NCI-H1417 (cell line): ENCODE measurements at places on chromosomes 2 and 18.

GRCh38 chr2:54839461-54840255, 116.2 kb downstream of the EML6 start:
- DNase-seq, result no peak

- DNase-seq, result no peak
Measured at GRCh38 chr2:199962203-199962602, 6.8 kb downstream of the MAIP1 start.

GRCh38 chr2:191436368-191437055, 191.3 kb downstream of the MYO1B start:
- DNase-seq, result no peak

GRCh38 chr18:57430079-57431001, 4.8 kb upstream of the ONECUT2 start:
- no peak for DNase-seq

DNA sequence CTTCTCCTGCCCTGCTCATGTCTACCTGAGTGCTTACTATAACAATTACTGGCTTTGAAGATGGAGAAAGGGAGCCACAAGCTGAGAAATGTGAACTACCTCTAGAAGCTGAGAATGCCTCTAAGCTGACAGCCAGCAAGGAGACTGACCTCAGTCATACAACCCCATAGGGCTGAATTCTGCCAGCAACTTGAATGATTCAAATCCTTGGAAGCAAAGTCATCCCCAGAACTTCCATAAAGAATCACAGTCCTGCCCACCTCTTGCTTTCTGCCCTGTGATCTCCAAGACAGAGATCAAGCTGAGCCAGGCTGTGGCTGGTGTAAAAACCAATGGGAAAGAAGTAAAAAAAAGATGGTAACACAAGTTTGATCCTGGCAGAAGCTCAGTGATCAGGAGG, 288.2 kb upstream of the SPHKAP start:
- DNase-seq, result no peak

GRCh38 chr2:102304711-102305611, 6.4 kb upstream of the IL1RL1 start:
- DNase-seq, result no peak

DNA sequence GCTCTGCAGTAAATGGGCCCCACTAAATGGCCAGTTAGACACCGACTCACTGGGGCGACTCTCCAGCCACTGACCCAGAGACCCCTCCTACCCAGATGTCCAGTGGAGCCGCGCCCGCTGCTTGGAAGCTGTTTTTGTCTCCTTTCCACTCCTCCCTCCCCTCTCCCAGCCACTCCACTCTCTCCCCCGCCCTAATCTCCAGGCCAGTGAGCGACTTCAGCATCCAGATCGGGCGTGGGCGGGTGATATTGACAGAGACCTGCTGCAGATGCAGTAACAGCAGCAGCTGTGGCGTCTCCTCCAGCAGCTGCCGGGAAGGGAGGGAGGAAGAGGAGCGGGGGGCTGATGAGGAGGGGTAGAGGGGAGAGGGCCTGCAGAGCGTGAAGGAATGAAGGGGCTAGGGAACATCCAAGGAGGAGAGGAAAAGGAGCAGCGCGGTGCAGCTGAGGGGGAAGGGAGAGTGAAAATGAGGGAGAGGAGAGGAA, at the start of gene SCN7A:
TSS of gene SCN7A (minus strand) at position 110 of the 485 bp plus-strand sequence. CDS start 16,553 bp downstream, outside the sequence.
- peak; percentile 63 for DNase-seq

- no peak for DNase-seq
Measured at GRCh38 chr18:36633961-36634412, 194.8 kb downstream of the TPGS2 start.

- DNase-seq, result no peak
Measured at GRCh38 chr18:32607816-32608215, 137.1 kb upstream of the GAREM1 start.

DNA sequence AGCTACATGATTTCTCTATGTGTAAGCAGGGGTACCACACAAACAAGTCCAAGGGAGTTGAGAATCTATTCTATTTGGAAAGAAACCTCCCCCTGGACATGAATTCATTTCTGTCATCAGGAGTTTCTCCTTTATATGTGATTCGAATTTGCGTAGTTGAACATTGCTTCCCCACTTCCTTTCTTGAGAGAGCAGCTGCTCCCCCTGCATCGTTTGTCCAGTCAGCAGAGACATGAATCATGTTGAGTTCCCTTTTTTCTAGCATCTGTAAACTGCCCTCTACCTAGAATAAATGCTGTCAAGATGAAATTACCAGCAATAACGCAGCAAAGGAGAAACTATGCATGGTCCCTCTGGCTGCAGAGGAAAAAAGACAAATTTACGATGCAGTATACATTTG, 73.8 kb downstream of the KIF5C start:
- DNase-seq, result no peak
